ENCODE measurements at places on chromosomes 3 and 15.

DNA sequence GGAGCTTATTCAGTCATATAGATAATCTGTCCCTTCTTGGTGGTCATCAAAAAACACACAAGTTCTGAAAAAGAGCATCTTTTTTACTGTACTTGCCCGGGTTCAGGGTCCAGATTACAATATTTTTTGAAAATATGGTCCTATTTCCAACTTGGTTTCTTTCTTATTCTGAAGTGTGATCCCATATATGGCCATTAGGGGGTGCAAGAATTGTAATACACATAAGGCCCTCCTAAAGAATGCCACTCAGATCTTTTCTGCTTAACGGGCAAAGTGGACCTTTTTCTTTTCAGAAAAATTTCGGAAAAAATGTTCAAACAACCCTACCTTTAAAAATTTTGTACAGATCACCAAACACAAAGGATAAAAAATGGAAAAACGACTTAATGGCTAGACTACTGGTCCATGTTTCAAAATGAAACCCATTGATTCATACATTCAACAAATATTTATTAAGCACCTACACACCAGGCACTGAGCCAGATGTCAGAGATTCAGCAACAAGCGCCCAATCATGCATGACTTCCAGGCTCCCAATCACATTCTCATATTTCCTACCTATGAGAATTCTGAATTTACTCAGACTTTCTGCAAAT, 102.0 kb upstream of the MYRIP start:
- peak; percentile 6 for DNase-seq

DNA sequence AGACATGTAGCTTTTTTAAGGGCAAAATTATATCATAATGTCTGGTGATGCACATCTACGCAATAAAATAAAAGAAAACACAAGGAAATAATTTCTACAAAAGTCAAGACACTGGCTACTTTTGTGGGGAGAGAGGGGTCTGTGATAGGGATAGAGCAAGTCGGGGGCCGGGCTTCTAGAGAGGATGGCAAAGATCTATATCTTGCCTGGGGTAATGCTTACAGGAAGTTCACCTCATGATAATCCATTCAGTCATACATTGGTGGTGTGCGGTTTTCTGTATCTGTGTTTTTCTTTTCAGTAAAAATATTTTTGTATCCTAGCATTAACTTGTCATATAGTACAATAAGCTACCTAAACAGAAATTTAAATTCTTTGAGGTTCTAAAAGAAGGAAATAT, 178.8 kb downstream of the ARRDC4 start:
- no peak for DNase-seq

GRCh38 chr15:70101459-70102113, 3.9 kb upstream of the TLE3 start:
- DNase-seq = peak; percentile 77

DNA sequence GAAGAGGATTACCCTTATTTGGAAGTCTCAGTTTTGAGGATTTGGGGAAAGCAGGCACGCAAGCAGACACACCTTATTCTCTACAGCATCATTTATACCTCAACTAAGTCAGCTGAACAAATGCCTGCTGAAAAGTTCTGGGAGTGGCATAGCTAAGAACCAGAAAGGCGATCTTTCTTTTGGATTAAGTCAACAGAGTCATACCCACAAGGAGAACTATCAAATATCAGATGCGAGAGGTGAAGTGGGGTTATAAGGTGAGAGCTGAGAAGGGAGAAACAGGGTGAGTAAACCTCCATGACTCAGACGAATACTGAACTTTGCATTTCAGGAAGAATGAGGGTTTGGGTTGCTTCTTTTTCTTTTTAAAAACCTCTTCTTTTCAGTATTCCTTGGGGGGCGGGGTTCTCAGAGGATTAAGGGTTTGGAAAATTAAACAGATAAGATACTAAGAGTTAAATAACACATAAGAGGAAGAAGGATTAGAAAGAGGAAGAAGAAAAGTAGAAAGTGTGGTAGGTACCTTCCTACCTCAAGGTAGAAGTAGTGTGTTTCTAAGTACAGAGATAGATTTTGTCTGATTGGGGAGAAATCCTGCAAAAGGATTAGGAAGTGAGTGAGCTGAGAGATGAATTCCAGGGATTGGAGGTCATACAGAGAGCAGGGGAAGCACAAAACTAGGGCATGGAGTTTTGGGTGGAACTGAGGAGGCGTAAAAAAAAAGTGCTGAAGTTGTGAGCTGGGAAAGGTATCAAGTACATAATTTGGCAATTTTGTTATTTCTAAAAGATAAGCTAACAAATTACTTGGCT, 41.3 kb upstream of the ICE2 start:
- DNase-seq = no peak

DNA sequence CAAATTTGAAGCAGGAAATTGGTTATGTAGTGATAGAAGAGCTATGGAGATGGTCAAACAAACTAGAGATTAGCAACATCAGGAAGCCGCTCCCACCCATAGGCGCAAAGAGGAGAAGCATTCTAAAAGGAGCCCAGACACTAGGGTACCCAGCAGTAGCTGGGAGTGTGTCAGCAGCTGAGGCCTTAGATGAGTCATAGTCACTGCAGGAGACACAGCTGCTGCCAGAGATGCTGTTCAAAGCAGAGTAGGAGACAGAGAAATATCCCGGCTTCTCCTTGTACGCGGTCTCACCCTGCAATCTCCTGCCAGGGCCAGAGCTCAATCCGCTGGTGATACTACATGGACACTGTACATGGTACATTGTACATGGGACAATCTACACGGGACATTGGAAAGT, 61.9 kb downstream of the VGLL3 start:
- no peak for DNase-seq

- DNase-seq = no peak
Measured at GRCh38 chr3:37661615-37662306, 199.9 kb upstream of the CTDSPL start.

DNA sequence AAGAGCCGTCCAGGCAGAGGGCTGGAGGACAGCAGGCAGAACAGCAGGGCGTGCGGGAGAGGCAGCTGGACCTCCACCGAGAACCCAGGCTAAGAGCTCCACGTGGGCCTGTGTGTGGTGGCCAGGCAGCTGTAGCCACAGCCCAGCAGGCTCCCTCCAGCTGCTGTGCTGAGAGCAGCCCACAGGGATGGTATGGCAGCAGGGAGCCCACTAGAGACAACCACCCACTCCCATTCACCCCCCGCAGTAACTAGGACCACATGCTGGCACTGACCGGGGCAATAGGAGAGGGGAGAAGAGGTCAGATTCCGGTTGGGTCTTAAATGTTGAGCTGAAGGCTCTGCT, 25.6 kb upstream of the MUSTN1 start:
- no peak for DNase-seq

DNA sequence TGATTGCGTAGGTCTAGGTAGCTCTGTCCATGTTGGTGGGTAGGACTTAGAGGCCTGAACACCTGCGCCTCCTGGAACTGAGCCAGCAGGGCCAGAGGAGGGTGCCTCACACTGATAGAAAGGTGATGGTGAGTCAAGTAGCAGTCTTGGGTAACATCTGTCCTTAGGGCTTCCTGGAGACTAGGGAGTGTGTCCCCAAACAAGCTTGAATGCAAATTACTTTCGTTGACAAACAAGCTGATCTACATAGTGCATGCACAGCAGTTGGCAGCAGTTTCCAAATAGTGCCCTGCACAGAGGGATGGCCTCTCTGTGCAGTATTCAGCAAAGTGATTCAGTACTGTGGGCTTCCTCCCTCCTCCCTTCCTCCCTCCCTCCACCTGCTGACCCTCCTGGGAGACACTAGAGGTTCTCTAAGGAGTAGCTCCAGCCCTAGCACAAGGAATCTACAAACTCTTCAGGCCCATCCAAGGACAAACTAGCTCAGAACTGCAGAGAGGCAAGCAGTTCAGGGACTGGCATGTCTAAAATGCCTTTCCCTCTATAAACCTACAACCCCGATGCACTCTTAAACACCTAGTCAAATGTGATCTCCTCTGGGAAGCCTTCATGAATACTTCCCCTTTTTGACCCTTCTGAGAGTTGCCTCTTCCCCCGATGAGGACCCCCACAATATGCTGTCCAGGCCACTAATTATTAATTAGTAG, 61.0 kb downstream of the TLE3 start:
- peak; percentile 14 for DNase-seq

GRCh38 chr3:194777729-194778128, 92.0 kb downstream of the FAM43A start:
- no peak for DNase-seq

Data from NCI-H2081 (cell line).